Choroid plexus epithelial cell (primary cell): ENCODE measurements at places on chromosomes 16 and 17.

DNA sequence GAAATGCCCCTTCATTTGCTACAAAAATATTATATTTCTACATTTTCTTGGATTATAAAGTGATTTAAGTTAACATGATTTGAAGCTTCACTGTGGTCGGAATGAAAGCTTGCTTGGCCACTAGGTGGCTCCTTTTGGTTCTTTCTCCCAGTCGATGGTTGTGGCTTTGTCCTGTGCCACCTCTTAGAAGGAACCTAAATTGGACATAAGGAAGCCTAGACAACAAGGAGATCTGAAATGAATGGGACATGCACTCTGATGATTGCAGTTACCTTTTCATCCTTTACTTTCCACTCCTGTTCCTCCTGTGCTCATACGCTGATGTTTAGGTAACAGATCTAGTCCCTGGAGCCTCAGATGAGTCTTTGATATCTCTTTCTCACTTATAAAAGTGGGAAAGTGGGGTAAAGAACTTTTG is 39.2 kb downstream of the FTO start:
- peak; percentile 70 for DNase-seq

- DNase-seq = no peak
Measured at GRCh38 chr17:7313088-7313889, 1.9 kb downstream of the GPS2 start.

DNA sequence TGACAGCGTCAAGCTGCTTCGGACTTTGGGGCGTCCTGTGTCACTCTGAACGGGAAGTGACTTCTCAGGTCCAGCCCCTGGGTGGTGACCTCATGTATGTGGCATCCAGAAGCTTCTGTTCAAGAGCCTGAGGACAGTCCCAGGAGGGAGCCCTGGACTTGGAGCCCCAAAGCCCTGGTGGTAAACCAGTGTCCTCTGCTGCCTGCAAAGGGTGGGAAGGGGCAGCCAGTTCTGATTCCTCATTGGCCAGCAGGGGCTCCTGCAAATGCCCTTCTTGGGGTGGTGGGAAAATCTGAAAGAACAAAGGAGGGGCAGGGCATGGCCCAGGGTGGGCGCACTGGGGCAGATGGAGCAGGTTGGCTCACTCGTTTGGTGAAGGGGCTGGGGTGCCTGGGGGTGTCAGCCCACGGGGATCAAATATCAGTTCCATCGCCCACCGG is 1.6 kb downstream of the OSGIN1 start:
- peak; percentile 40 for DNase-seq

DNA sequence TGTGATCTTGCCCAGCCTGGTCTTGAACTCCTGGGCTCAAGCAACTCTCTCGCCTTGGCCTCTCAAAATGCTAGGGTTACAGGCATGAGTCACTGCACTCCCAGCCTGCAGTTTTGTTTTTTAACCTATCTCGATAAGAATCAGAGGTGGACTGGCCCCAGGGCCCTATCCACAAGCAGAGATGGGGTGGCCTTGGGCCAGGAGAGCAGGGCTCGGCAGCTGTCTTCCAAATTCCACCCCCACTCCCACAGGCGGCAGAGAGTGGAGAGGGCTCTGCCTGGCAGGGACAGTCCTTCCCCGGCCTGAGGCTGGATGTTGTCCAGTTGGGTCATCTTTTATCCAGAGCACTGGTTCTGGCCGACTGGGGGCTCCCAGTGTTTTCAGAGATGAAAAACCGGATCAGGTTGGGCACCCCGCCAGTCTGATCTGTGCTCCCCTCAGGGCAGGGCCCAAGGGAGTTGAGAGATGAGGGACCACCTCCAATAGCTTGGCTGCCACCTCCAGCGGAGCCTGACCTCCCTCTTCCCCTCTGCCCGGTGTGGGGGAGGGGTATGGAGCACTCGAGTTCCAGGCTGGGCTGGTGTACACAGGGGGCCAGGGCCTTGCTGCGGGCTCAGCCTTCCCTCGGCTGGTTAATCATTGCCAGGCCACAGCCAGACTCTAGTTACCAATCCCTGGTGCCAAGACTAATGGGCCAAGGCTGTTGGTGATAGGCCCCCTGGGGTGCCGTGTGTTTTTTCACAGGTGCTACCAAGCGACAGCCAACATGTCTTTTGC is 30.3 kb upstream of the MYO15B start:
- DNase-seq = peak; percentile 33

- DNase-seq = no peak
Measured at GRCh38 chr16:3732171-3732570, 14.8 kb upstream of the TRAP1 start.

- DNase-seq = no peak
Measured at GRCh38 chr16:72890587-72890986, 157.3 kb downstream of the ZFHX3 start.

DNA sequence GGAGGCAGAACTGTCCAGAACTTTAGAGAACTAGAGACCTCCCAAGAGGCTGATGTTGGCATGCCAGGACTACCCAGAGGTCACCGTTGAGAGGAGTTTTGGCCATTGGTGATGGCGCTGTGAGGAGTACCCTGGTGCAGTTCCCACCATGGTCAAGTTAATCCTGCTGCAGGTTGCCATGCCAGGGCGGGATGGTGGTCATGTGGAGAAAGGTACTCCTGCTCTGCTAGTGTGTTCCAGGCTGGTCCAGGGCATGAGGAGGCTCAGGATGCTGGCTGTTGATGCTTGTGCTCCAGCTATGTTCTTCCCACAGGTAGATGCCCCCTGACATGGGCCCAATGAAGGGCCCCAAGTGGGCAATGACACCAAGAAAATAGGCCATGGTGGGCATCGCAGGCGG is 4.1 kb upstream of the PHF12 start:
- DNase-seq = no peak

GRCh38 chr17:81667754-81668153 is 1.2 kb downstream of the CCDC137 start:
- DNase-seq = no peak

DNA sequence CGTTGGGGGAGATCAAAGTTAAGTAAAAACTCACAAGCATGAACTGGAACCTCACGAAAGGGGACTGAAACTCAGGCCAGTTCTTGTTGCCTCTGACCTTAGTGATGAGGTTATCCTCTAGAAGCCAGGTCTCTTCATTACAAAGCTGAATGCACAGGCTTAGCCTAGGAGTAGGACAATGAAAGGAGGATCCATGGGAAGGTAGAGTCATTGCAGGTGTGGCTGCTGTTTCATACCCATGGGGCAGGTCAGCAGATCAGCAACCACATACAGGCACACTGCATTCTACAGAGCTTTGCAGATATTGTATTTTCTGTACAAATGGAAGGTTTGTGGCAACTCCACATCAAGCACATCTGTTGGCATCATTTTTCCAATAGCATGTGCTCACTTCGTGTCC is 341.3 kb upstream of the SOX9 start:
- no peak for DNase-seq

GRCh38 chr17:13485327-13485726 is 116.4 kb downstream of the HS3ST3A1 start:
- no peak for DNase-seq

DNA sequence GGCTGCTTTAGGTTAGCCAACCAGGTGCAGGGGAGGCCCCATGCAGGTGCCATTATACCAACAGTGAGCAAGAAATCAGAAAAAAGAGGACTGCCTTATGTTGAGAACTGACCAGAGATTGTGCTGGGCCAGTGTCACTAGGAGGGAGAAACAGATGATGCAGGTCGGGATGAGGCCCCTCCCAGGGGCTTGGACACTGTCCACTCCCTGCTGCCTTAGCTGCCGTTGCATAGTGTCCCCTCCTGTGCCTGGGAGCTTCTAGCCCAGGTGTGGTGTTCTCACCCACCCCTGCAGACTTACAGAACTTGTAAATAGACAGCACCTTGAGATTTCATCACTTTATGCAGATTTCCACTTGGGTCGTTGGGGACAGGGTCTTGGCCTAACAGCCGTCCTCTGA is 36.7 kb downstream of the PLD6 start:
- DNase-seq = no peak

- no peak for DNase-seq
Measured at GRCh38 chr17:51144266-51145022, 8.9 kb upstream of the NME1 start.

- peak; percentile 81 for DNase-seq
Measured at GRCh38 chr16:24689128-24689527, 40.3 kb upstream of the TNRC6A start.

DNA sequence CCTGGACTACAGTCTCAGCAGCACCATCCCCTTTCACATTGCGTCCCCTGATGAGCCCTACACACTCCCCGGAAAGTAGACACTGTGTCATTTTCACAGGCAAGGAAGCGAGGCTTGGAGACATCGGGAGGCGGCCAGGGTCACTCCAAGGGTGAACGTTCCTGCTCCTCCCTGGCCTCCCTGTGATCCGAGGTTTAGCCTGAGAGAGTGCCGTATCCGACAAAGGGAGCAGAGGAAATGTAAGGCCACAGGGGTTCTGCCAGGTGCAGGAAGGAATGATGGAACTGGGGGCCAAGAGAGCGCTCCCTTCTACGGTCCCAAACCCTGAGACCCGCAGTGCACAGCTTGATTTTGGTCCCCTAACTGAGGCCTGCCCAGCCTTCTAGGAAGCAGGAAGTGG is 8.0 kb upstream of the PIK3R6 start:
- no peak for DNase-seq

DNA sequence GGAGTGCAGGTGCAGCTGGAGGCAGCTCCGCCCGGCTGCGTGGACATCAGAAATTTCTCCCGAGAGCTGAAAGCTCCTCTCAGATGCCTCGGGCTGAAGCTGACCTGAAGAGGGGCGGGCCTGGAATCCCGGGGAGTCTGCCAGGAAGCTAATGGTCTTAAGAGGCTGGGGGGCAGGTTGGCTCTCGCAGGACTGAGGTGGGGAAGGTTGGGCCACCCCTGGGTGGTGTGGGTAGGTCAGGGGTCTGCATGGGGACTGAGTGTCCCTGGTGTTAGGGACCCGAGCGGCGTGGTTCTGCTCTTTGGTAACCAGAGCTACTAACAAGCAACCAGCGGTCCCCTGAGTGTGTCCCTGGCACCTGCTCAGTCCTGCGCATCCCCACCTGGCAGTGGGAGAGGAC is 3.5 kb downstream of the CHMP6 start:
- DNase-seq = no peak

DNA sequence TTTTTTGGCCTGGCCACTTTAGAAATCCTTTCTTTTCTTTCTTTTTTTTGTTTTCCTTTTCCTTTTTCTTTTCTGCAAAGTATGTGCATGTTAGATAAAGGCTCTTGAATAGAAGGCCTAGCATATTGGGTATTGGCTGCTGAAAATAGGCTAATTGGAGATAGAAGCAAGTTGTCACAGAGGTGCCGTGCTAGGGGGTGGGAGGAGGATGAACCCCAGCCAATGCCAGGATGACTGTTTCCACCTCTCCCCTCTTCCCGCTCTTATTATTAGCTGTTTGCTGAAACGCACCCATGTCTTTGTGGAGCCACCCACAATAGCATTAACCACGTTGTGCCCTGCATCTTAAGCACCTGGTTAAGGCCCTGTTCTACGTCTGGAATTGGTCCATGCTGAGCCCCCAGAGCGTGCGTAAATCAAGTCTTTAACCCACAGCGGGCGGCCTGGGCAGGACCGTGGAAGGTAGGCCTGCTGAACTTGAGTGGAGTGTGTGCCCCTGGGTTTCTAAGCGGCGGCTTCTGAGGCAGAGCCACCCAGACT is 123.6 kb downstream of the MSI2 start:
- no peak for DNase-seq

DNA sequence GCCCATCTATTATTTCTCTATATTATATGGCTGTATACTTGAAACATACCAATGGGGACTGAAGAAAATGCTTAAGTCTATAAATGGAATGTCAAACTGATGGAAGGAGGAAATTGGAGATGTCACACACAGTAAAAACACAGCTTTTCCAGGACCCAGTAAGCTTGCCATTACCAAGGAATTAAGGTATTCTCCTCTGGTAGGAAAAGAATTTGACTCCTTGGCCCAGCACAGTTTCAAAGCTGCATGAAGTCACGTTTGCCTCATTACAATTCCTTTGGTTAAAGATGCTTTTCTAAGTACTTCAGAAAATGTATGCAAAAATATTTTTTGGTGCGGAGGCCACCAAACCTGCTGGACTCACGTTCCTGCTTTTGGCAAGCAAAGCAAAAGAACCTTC is 48.5 kb downstream of the CDH13 start:
- DNase-seq = peak; percentile 55

DNA sequence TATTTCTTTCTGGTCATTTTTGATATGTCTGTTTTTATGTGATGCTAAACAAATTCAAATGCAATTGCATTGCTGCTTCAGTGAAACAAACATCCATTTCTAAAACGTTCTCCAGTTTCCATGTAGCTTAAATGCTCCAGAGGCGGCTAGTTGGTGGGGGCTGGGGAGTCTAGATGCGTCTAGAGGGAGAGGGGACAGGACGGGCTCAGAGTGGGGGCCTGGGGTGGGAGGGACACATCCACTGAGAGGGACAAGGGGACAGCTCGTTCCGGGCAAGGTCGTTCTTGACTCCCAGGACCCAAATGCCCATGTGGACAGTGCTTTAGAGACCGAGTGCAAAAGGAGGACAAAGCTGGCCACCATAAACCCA is 102.3 kb downstream of the FOXL1 start:
- DNase-seq = no peak

DNA sequence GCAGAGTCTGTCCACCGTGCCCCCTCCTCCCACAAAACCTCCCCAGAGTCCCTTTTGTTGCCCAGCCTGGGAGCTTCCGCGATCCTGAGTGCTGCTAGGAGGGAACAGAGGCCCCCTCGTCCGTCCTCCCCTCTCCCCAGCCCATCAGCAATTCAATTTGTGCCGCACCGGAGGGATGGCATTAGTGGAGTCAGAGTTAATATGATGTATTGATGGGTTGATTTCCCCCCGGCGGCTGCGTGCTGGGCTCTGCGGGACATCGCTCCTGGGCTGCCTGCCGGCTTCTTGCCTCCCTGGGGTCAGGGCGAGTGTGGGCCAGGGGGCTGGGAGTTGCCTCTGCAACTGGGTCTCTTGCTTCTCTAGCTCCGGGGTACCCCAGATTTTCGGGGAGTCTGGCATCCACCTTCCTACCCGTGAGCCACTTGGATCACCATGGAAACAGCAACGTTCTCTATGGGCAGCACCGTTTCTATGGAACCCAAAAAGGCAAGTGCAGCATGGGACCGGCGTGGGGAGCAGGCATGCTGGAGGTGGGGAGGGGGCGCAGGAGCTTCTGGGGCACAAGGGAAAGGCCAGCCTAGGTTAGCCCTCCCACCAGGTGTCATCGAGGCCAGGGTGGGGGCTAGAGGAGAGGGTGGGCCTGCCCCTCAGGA is 42.9 kb downstream of the BAHCC1 start:
- DNase-seq = no peak

DNA sequence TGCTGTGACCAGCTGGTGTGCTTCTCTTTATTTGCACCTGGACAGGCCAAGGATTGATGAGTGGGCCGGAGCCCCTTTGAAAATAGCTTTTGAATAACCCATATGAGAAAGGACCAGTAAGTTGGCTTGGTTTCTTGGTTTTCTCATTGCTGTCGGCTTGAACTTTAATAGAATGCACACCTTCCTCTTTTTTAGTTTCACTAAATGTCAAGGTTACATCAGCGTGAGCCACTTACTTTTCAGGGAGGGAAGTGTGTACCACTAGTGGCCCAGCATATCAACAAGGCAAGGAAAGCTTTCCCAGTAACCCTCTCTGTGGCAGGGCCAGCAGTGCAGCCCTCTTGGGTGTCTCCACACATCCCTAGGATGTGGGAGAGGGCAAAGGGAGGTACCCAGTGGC is 433.3 kb downstream of the CA10 start:
- no peak for DNase-seq
